ENCODE measurements at places on chromosomes 12 and 14.

DNA sequence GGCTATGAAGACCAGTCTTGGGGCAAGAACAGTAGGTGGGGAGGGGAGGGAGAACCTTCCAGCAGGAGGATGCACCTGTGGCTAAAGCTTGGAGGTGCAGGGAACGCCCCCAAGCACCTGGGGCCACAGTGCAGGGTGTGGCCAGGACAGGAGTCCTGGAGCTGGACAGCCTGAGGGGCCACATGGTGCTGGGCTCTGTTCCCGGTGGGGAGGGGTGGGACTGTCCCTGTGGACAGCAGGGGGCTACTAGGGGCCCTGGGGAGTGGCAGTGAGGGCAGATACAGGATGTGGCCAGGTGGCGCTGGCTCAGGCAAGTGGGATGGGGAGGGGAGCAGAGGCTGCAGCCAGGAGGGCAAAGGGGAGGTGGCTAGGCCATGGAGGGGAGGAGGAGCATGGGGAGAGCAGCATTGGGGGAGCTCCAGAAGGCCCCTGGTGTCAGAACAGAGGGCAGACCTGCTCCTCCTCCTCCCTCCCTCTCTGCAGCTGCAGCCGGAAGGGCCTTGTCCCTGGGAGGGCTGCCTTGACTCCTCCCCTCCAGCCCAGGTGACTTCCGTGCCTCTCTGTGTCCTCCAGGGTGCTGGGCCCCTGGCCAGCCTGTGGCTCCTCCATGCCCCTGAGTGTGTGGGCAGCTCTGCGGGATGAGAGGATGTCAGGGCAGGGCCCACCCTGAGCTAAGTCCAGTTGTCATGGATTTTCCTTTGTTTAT, 68.4 kb upstream of the DLK1 start:
- DNase-seq = no peak

- DNase-seq = no peak
These were observed 772 bp downstream of the SCARB1 start for GRCh38 chr12:124862768-124863415.

GRCh38 chr12:79706676-79707075, 15.9 kb upstream of the PAWR start:
- DNase-seq = no peak

DNA sequence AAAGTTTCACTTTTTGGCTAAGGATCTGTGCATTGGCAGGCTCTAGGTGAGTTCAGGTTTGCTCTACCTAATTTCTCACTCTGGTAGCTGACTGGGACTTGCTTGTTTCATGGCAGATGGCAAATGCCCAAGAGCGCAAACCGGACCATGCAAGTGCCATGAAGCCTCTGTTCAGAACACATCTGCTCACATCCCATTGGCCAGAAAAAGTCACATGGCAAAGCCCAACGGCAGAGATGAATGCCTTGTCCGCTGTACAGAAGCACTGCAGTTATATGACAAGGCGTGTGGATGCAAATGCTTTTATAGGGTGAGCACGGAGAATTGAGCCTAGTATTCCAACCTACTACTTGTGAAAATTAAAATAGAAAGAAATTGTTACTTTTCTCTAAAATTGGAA, 202.2 kb upstream of the HMGA2 start:
- no peak for DNase-seq

- no peak for DNase-seq
These were observed 6.9 kb downstream of the RFC5 start for GRCh38 chr12:118023301-118023860.

DNA sequence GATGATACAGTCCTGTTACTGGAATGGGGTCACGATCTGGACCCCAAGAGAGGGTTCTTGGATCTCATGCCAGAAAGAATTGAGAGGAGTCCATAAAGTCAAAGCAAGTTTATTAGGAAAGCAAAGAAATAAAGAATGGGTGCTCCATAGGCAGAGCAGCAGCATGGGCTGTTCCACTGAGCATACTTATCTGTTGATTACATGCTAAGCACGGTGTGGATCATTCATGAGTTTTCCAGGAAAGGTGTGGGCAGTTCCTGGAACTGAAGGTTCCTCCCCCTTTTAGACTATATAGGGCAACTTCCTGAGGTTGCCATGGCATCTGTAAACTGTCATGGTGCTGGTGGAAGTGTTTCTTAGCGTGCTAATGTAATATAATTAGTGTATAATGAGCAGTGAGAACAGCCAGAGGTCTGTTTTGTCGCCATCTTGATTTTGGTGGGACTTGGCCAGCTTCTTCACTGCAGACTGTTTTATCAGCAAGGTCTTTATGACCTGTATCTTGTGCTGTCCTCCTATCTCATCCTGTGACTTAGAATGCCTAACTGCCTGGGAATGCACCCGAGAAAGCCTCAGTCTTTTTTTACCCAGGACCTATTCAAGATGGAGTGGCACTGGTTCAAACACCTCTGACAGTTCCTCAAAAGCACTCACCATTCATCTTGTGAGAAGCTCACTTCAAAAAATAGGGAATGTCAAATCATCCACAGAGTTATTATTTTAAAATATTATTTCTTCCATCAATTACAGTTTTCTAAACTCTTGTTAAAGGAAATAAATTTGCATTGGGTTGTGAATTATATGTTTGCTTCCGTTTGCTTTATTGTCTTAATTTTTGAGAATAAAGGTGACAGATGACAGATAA, 1358.8 kb upstream of the TMEM132C start:
- no peak for DNase-seq

GRCh38 chr14:66495218-66496098, 9.3 kb downstream of the CCDC196 start:
- DNase-seq = no peak

GRCh38 chr12:6916426-6917200, 2.2 kb downstream of the ENO2 start:
- DNase-seq = no peak
